ENCODE measurements at places on chromosomes 12 and 14. TPM values are rescaled to one million over a fixed set of nuclear protein-coding genes. Genes with fewer than 3 reads are reported as not detected.

- DNase-seq = no peak
Observed at GRCh38 chr12:68446384-68446783, 114.2 kb upstream of the MDM1 start.

DNA sequence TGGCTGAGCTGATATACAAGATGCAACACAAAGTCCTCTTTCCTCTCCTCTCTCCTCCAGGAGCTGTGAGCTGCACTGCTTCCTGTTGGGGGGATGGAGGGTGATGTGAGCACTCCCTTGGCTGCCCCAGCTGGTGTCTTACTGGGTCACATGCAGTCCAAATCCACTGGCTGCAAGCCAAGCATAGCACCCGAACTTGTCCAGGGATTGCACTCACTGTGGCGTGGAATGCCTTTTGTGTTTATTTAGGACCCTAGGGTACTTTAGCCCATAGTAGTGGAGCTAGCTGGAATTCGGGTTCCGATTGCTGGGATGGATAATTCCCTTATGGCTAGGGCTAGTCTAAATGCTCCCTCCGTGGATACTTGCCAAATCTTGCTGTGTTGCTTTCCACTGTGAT, 424.9 kb upstream of the SYT1 start:
- DNase-seq = no peak

DNA sequence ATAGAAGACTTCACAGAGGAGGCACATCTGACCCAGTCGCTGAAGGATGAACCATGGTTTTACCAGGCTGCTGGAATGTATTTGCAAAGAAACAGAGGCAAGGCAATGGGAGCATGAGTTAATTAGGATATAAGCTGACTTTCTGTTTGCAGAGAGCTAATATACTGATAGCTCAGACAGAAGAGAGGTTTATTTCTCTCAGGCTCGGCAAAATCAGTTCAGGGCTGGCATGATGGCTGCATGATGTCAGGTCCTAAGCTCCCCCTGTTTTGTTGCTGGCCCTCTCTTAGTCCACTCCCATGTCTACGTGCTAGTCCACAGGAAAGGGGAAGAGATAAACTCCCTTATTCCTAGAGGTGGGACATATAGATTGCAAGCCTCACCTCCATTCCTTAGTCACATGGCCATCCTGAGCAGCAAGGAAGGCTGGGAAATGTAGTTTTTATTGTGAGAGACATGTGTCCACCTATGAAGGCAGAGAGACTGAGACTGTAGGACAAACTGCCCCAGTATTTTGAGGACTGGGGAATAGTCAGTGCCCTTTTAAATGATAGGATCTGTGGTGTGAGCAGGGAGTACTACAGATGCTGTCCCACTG, 224.5 kb downstream of the VRK1 start:
- DNase-seq = peak; percentile 30

DNA sequence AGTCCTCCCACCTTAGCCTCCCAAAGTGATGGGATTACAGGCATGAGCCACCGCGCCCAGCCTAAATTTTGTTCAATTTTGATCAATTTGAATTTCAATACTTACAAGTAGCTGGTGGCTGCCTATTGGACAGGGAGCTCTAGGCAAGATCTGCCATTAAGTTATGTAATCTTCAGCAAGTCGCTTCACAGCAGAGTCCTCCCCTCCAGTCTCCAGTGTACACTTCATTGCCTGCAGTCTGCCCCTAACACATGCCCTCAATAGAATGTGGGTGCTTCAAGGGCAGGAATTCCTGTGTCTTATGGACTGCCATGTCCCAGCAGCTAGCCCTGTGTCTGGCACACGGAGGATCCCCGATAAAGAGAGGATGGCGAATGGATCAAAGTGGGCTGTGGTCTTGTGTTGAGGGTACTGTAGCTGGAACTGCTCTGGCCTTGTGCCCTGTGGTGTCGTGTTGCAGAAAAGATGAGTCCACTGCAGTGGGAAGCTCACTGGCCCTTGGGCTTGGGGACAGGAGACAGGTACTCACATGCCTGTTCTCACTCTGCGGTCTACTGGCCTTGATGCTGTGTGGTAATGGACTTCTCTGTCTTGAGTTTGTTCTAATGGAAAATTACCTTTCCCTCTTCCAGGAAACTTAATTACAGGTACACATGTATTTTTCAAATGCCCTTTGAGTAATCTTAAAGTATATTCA, 67.6 kb downstream of the TECPR2 start:
- DNase-seq = no peak

DNA sequence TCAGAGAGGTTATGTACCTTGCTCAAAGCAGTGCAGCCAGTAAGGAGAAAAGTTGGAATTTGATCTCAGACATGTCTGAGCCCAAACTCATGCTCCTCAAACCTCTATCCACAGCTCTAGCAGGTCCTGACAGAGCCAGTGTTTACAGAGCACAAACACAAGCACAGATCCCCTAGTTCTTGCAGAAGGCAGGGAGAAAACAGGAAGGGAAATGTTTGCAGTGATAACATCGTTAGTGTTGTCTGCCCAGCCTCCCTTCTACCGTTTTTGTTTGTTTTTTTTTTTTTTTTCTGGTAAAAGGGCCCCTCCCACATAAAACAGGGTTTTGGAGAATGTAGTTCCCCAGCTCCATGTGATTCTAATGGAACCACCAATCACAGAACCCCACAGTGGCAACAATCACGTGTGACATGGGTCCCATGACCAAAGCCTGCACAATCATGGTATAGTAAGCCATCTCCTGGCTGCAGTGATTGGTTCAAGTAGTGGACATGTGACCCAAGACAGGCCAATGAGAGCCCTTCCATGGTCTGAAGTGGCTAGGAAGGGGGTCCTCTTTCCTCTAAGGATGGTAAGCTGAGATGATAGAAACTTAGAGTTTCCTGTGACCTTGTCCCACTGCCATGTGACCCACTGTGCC, 513.4 kb downstream of the MED13L start:
- DNase-seq = peak; percentile 9

GRCh38 chr14:52767058-52767833, 24.2 kb downstream of the GNPNAT1 start:
- no peak for DNase-seq

DNA sequence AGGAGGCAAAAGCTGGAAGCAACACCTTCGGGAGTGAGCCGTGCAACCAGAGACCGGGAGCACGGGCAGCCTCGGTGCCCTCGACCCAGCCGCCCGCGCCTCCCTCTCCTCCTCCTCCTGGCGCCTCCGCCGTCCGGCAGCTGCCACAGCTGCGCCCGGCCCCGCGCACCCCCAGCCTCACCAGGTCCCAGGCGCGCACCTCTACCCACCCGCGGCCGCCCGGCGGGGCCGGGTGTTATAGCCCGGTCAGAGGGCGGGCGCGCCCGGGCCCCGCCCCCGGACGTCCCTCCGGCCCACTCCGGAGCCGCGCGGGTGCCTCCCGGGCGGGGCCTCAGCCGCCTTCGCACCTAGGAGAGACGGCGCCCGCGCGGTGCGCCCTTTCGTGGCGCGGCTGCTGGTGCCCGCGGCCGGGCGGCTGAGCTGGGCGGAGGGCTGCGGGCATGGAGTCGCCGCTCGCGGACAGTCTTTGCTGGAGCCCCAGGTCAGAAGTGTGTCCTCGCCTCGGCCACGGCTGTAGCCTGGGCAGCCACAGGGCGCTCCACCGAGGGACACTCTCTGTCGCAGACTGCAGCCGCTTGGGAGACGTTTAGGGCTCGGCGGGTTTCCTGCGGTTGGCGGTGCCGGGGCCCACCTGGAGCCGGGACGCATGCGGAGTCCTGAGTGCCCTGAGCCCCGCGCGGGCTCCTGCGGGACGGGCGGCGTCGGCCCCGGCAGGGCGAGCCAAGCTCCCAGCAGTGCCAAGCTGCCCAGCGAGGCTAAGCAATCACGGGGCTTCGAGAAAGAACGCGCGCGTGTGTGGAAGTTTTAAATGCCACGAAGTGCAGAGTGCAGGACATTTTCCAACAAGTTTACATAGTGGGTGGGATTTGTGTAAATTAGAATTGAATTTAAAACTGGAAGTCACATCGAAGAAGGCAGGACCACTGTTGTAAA, at the start of gene CPM:
CPM (minus strand) TSS at position 211 of the 933 bp plus-strand sequence. CDS start 334 bp downstream, outside the sequence.
- DNase-seq = peak; percentile 80

- no peak for DNase-seq
Observed at GRCh38 chr12:27305673-27306456, 26.8 kb upstream of the BMAL2 start.

GRCh38 chr14:22588526-22589095, 413 bp downstream of the DAD1 start:
- DNase-seq = no peak

DNA sequence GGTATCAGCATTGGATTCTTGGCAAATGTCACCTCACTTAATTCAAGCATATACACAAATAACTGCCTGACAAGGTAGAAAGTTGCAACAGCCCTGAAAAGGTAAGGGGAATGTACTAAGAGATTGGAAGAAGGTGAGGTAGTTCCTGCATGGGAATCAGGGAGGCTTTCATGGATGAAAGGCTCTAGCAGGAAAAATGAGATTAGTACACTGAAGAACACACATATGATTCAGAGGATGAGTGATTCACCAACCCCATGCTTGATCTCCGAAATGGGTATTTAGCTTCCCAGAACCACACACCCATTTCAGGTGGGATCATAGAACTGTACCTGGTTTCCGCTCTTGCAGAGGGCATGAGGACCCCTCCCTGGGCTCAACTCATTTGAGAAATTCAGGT, 65.8 kb downstream of the PAH start:
- peak; percentile 5 for DNase-seq

- DNase-seq = no peak
Observed at GRCh38 chr14:102538602-102539543, 29.3 kb upstream of the ANKRD9 start.

GRCh38 chr12:122123761-122124145, 45.2 kb downstream of the MLXIP start:
- DNase-seq = no peak

- no peak for DNase-seq
Observed at GRCh38 chr12:101042211-101042610, 167.8 kb downstream of the SLC5A8 start.

GRCh38 chr12:24904871-24905270, 44.0 kb downstream of the BCAT1 start:
- DNase-seq = no peak

- no peak for DNase-seq
Observed at GRCh38 chr12:128137140-128137539, 129.8 kb upstream of the TMEM132C start.

The RERGL gene
- not detected for total RNA-seq

The WDR89 gene
- total RNA-seq = 32.8 TPM

The KCNH3 gene
- total RNA-seq = not detected

The BDKRB1 gene
- 0.97 TPM for total RNA-seq

All from Daoy (cell line).